CD4-positive, alpha-beta T cell treated with Interleukin-15 for 4 hours (primary cell): ENCODE measurements at places on chromosomes 5 and 9.

DNA sequence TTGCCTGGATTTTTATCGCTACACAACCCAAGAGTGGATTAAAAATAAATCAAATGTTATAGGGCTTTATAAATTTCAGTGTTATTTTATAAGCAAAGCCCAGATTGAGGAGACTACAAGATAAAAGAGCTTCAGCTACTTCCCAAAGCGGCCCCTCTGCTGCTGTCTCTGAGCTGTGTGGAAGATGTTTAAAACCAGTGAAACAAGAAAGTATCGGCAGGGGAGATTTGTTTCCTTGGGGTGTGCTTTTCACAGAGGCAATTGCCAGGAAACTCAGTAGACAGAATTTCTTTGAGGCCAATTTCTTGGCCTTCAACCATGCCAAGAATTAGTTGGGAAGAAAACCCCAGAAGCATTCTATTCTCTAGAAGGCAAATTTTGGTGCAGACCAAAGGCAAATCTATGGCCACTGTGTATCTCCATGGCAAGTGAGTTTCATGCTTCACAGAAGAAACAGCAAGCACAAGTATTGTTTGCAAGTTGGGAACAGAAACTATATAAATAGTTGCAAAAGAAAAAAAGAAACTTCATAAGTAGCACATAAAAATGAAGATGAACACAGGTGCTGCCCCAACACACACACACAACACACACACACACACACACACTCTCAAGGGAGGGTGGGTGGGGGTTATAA lies 197.2 kb downstream of the PARP8 start:
- DNase-seq = no peak

DNA sequence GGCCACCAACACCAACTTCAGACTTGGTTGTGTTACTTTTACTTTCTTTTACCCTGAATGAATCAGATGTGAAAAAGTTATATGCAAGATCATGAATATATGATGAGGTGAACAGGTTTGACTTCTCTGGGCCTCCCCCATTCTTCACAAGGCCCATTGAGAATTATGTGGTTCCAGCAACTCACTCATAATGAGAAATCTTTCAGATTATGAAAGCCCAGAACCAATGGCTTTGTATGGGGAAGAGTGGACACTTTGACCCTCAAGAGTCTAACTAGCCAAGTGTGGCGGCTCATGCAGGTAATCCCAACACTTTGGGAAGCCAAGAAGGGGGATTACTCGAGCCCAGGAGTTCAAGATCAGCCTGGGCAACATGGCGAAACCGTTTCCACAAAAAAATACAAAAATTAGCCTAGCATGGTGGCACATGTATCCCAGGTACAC lies 16.1 kb upstream of the LNPEP start:
- DNase-seq = no peak

DNA sequence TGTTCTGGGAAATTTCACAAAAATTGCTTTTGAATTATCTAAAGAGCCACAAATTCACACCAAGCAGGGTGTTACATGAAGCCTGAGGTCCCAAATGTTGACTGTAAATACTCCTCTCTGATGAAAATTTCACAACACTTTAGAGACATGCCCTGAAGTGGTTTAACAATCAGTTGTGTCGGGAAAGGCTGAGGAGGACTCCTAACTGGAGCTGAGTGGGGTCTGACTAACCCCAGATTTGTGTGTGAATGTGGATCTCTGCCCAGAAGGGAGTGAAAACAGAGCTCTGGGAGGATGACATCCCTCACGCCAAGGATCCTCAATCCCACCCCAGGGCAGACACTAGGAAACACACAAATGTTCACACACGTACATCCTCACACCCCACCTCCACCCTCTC lies 31.1 kb upstream of the GRXCR2 start:
- no peak for DNase-seq

DNA sequence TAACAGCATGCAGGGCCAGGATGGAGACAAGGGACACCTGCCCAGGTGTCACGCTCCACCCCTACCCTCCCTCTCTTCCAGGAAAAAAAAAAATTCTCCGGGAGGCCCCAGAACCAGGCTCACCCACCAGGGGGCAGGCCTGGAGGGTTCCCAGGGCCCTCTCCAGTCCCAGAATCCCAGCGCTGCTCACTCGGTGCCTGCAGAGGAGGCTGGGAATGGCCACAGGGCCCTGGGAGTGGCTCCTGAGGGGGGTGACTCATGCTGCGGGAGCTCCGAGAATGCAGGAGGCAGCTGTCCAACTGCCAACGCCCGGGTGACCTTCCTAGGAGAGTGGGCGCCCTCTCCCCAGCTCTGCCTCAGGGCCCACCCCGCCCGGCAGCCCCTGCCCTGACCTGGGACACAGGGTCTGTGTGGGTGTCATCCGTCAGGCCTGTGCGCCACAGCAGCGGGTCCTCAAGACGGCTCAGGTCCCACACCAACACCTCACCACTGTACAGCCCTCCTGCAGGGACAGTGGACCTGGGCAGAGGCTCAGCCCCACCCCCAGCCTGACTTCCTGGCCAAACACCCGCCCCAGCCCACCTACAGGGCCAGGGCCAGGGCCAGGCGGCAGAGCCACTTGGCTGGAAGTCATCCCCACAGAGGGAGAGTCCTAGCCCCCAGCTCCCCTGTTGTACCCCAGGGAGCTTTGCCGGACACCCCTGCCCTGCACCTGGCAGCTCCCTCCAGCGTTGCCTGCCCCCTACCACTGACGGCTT lies 21.2 kb downstream of the DYNC2I2 start:
- no peak for DNase-seq

DNA sequence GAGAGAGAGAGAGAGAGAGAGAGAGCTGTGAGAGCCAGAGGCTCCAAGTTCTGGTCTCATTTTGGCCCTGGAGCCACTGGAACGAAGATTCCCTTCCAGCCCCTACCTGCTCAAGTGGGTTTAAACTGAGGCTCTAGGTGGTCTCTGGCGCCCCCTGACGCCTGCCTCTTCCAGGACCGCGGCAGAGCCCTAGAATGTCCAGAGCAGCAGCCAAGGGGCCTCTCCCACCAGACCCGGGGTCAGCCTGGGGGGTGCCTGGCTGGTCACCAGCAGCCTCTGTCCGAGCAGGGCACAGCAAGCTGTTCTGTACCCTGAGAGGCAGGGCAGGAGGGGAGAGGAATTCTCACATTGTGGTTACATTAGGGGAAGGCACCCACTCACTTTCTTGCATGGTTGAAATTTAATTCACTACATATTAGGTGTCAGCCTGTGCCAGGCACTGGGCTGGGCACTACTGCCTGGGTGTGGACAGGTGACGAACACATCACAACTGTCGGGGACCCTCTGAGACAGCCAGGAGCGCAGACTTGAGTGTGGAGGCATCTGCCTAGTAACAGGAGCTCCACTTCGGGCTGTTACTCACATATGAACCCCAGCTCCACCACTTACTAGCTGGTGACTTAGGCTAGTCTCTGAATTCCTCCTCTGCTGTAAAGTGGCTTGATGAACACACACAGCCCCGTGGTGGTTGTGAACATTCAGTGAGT lies 44.5 kb downstream of the AMBP start:
- DNase-seq = no peak

DNA sequence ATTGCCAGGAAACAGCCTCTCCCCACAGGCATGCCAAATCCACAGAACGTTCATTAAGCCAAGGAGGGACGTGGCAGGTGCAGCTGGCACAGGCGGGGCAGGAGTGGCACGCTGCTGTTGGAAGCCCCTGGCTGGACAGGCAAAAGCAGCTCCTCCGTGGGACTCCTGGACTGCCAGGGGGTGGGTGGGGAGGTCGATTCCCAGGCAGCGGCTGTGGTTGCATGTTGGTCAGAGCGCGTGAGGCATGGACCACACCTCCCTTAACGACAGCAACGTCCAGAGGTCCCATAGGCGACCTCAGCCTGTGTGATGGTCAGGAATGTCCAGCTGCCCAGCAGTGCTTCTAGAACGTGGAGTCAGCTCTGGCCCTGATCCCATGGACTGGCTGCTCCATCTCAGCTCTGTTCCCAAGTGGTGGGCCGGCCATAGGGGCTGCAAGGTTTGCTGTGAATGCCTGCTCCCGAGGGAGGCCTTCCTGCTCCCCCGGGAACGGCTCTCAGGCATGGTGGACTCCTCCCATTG lies 6.9 kb downstream of the SLC6A19 start:
- DNase-seq = no peak

DNA sequence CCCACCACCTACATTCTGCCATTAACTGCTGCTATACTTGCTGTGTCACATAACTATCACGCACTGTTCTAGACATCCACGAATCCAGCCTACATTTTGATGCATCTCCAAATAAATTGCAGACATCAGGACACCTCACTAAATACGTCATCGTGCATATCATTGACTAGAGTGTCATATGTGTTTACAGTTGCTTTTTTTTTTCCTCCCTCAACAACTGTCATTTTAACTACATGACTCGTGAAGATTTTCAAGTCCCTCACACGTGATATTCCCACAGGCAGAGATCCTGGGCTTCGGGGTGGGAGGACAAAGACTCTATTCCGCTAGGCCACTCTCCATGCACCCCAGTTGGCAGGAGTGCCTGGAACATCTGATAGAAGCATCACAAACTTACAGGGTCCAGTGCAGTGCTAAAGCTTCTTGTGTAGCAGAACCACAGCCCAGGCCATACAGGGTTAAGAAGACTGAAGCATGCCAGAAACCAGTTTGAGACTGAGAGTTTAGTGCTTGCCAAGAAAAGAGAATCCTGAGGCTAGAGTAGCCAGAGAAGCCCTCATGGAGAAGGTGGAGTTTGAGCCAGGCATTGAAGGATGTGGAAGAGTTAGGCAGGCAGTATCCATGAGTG lies 1.1 kb downstream of the PCYOX1L start:
- no peak for DNase-seq

DNA sequence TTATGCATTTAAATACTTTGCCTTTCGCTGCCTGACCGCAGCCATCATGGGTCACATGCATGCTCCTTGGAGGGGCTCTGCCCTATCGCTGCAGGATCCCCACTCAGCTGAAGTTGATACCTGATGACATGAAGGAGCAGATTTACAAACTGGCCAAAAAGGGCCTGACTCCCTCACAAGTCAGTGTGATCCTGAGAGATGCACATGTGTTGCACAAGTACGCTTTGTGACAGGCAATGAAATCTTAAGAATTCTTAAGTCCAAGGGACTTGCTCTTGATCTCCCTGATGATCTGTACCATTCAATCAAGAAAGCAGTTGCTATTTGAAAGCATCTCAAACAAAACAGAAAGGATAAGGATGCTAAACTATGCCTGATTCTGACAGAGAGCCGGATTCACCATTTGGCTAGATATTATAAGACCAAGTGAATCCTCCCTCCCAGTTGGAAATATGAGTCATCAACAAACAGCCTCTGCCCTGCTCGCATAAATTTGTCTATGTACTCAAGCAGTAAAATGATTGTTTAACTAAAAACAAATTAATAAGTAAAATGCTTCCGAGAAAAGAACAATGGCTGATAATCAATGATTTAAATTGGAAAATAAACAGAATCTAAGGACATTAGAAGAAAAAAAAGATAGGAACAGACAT lies 41.6 kb upstream of the PPP2CA start:
- no peak for DNase-seq

- DNase-seq = no peak
Measured at GRCh38 chr5:491119-491855, 33.0 kb downstream of the SLC9A3 start.

- no peak for DNase-seq
Measured at GRCh38 chr5:159199780-159200179, 9.6 kb downstream of the RNF145 start.
